ENCODE measurements at places on chromosomes 2 and 18. TPM values are rescaled to one million over a fixed set of nuclear protein-coding genes. Genes with fewer than 3 reads are reported as not detected.

SPC25 gene
- 20.3 TPM for total RNA-seq

CDH20 gene
- total RNA-seq: not detected

CFAP221 gene
- total RNA-seq: 0.32 TPM

TMEM198 gene
- 0.90 TPM for total RNA-seq

GDF7 gene
- 0.08 TPM for total RNA-seq

NAT8 gene
- not detected for total RNA-seq

WIPF1 gene
- 26.7 TPM for total RNA-seq

ALK gene
- total RNA-seq: not detected

SPP2 gene
- not detected for total RNA-seq

DAW1 gene
- 2.6 TPM for total RNA-seq

CYP27A1 gene
- total RNA-seq: 0.15 TPM

ACTG2 gene
- total RNA-seq: not detected

KCNG2 gene
- not detected for total RNA-seq

RAMP1 gene
- 0.32 TPM for total RNA-seq

SMYD1 gene
- not detected for total RNA-seq
